ENCODE measurements at places on chromosomes 1 and 21.

DNA sequence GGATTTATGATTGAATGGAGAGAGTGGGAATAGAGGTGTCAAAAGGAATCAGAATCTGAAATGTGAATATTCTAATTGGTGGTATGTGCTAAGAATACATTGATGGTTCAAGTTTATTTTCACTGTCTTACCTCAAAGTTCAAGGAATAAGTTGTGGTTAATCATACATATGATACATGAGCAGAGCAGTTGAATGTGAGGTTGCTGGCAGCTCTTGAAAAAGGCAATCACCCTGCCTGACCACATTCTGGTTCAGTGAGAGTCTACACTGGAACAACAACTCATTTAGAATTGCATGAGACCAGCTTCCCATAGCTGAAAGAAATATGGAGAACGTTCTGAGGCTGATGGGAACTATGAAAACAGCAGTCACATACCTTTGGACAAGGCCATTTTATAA is 68.3 kb upstream of the ARHGAP29 start:
- DNase-seq, result no peak

DNA sequence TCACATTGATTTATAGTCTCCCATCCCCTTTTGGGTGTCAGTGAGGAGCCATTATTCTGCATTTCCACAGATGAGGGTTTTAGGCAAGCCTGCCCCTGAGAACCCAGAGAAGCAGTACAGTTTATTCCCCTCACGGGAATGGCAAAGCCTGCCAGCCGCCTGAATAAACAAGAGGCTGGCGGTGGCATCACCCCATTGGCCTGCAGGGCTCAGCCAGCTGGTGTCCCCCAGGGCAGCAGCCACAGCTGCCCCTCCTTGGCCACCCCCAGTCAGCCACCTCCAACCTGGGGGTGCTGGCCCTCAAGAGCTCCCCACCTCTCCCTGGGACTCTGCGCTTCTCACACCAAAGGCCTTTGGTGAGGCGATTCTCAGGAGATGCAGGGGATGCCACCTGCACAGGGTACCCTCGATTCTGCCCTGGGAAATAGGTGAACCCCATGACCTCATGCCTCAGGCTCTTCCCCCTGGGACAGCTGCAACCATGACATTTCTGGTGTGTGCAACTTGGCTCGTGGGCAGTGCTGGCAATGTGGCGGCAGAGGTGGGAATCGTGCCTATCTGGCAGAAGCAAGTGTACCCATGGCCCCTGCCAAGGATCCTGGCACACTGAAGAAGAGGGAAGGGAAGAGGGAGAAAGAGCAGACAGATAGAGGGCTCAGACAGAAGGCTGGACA is 14.0 kb downstream of the OLFML2B start:
- no peak for DNase-seq

DNA sequence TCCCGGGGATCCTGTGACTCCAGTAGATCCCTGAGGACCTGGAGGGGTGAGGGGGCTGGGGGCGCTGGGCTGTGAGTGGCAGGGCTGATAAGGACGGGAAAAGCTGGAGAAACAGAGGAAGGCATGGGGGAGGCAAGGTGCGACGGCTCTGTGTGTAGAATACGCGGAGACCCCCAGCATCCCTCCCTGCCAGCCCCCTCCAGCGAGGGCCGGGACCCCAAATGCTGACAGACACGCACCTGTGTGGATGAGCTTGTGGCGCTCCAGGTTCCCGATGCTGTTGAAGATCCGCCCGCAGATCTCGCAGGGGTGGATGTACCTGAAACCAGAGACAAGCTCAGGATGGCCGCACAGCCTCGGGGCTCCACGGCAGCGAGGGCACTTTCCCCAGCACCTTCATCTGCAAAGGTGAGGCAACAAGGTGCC is 53.0 kb upstream of the RIPK4 start:
- DNase-seq, result no peak

DNA sequence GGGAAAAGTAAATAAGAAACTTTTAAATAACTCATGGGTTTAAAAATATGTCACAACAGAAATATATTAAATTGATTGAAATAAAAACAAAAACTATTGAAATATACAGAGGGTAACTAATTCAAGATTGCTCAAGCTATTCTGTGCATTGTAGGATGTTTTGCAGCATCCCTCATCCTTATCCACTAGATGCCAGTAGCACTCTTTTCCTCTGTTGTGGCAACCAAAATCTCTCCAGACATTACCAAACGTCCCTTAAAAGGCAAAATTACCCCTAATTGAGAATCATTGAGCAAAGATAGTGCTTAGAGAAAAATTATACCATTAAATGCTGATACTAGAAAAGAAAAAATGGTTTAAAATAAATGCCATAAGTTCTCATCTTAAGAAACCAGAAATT is 682.6 kb downstream of the RWDD3 start:
- no peak for DNase-seq

DNA sequence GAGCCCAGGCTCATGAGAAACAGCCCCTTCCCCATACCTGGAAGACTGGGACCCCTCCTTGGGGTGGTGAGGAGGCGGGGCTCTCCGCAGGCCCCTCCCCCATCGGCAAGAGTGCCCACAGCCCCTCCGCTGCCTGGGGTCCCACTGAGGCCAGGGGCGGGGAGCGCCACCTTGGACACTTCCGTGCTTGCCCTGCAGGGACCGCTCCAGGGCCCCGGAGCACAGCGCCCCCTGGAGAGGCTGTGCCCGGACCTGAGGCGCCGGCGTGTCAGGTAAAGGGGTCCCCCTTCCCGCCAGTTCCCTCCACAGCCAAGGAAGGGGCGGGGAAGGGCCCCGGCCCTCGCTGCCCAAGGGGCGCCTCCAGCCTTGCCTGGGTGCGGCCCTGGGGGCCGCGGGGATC is 21.5 kb downstream of the INAVA start:
- DNase-seq, result no peak

DNA sequence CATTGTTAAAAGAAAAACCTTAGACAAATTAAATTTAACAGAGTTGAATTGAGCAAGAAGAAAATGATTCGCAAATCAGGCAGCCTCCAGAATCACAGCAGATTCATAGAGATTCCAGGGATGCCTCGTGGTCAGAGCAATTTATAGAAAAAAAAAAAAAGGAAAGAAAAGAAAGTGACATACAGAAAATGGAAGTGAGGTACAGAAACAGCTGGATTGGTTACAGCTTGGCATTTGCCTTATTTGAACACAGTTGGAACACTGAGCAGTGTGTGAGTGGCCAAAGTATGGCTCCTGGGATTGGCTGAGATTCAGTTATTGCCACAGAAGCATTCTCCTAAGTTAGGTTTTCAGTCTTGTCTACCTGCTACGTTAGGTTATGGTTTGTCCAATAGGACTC is 9.1 kb upstream of the C21orf91 start:
- DNase-seq, result no peak

DNA sequence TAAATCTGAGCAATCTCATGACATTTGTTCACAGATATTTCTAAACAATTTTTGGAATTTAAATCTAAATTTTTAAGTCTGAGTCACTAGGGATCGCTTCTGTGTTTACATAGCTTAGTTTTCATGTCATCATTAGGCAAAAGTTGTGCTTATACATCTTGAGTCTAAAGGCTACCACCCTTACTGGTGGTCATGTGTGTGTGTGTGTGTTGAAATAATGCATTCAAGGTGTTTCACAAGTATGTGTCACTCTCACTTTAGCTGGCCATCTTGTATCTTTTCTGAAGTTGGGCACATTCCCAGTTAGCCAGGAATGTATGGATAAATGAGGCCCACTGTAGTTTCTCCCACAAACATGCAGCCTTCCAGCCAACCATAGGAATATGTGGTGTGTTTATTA is 1162.5 kb upstream of the PRMT6 start:
- DNase-seq, result no peak

DNA sequence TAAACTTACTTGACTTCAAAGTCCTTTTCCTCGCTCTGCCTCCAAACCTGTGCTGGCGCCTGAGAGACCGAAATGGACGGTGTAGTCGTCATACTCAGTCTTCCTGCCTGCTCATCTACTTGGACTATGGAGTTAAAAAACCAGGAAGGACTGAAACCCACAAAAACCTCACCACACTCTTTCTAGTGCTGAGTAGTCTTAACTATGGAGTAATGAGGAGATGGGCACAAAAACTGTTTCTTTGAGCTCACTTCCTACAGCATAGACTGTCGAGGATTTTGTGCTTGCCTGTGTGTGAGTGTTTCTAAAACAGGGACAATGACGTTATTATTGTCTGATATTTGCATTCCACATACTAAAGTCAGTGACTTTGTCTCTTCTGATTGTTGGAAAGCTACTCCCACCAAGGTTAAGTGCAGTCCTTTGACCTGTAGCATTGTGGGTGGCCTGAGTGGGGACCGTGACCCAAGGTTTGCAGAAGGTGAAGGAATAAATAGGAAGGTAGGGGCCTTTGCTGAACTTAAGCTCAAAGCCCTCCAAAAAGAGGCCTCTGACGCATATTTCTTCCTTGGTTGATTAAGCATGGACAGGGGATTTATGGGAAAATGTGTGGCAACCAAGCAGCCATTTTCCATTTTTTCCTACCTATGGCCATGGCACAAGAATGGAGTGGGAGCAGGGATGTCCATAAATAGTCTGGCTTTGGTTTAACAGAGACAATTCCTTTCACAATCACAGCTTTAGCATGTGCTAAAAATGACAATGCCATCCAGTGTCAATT is 109.6 kb downstream of the ZBTB18 start:
- DNase-seq, result no peak

GRCh38 chr1:198809247-198809646 is 170.4 kb downstream of the PTPRC start:
- no peak for DNase-seq

- no peak for DNase-seq
Measured at GRCh38 chr1:39178541-39179431, 25.7 kb upstream of the MACF1 start.

DNA sequence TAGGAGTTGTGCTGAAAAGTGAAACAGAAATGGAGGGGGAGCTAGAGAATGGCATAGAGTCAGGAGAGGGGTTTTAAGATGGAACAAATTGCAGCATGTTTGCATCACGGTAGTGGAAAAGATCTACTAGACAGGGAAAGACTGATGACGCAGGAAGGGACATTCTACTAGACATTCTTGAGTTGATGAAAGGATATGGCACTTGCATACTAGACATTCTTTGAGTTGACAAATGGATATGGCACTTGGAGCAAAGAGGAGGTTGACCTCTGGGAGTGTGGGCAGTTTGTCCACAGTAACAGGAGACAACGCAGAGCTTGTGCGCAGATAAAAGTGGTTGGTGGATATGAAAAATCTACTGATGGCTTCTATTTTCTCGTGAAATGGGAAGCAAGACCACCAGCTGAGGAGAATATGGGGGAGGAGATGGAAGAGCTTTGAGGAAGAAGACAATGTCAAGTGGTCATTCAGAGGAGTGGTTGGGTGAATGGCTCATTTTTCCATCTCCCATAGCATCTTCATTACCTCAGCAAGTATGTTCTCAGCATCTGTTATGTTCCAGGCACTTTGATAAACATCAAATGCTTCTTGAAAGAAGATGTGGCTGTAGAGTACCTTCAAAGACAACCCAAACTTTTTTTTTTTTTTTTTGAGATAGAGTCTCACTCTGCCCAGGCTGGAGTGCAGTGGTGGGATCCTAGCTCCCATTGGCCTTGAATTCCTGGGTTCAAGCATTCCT is 2.4 kb upstream of the CTPS1 start:
- no peak for DNase-seq

- DNase-seq, result no peak
Measured at GRCh38 chr1:88060750-88061491, 623.2 kb upstream of the PKN2 start.

- DNase-seq, result no peak
Measured at GRCh38 chr1:232101231-232101630, 474.6 kb downstream of the DISC1 start.

- no peak for DNase-seq
Measured at GRCh38 chr1:224617410-224618355, 1.6 kb downstream of the CNIH3 start.

DNA sequence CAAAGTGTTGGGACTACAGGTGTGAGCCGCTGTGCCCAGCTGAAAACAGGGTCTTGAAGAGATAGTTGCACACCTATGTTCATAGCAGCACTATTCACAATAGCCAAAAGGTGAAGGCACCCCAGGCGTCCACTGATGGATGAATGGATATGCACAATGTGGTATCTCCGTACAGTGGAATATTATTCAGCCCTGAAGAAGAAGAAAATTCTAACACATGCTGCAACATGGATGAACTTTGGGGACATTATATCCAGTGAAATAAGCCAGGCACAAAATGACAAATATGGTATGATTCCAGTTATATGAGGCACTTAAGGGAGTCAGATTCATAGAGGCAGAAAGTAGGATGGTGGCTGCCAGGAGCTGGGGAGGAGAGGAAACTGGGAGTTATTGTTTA is 137.6 kb upstream of the WNT4 start:
- DNase-seq, result no peak

GRCh38 chr1:42158189-42158588 is 5.0 kb downstream of the GUCA2B start:
- DNase-seq, result no peak

DNA sequence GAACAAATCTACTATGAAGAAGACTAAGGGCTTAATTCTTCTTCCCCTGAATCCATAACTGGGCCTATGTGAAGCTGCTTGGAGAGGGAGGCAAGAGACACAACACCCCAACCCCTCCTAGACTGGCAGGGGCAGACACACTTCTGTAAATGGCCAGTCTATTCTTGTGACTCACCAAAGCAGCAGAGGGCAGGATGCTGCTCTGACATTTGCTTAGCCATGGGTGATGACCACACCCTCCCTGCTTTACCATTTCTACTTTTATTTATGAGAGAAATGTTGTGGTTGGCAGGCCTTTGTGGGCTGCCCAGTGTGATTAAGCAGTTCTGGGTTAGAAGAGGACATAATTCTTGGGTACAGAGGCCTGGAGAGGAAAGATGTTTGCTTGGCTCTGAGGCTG is 189.8 kb upstream of the DPYD start:
- no peak for DNase-seq

GRCh38 chr1:43932786-43933385 is 715 bp upstream of the ARTN start:
- no peak for DNase-seq

DNA sequence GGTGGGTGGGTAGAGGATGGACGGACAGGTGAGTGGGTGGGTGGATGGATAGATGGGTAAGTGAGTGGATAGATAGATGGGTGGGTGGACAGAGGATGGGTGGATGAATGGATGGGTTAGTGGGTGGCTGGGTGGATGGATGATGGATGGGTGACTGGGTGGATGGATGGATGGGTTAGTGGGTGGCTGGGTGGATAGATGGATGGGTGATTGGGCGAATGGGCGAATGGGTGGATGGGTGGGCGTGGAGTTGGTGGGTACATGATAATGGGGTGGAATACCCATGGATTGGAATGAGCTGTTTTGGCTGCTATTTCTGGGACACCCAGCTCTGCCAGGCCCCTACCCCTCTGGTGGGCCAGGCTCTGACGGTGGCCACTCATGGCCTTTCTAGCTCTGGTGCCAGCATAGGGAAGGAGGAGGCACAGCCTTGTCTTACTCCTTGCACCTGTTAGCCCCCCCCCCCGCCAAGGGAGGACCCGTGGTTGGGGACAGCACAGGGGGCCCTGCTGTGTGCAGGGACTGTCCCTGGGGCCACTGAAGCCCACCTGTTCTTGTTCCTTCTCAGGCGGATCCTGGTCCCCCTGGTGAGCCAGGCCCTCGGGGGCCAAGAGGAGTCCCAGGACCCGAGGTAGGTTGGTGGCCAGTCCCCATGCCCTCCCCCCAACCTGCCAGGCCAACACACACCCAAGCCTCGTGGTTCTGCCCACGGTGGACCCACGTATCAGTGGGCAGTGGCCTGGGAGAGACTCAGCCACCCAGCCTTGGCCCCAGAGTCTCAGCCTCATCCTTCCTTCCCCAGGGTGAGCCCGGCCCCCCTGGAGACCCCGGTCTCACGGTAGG is 26.4 kb downstream of the COL6A2 start:
- DNase-seq, result no peak

GRCh38 chr1:218383051-218383450 is 37.9 kb downstream of the TGFB2 start:
- DNase-seq, result no peak

All from stimulated activated CD8-positive, alpha-beta memory T cell treated with anti-CD3 and anti-CD28 coated beads, Interleukin-4, amount 100 ng/mL, for 1 hour (primary cell).